Stimulated activated CD8-positive, alpha-beta memory T cell treated with anti-CD3 and anti-CD28 coated beads, Interleukin-4, amount 100 ng/mL, for 24 hours (primary cell): ENCODE measurements at places on chromosomes 12 and 14.

- peak; percentile 11 for DNase-seq
These were observed 338.3 kb downstream of the EMP1 start for GRCh38 chr12:13534645-13535398.

- DNase-seq = no peak
These were observed 24.4 kb downstream of the MSRB3 start for GRCh38 chr12:65302891-65303290.

DNA sequence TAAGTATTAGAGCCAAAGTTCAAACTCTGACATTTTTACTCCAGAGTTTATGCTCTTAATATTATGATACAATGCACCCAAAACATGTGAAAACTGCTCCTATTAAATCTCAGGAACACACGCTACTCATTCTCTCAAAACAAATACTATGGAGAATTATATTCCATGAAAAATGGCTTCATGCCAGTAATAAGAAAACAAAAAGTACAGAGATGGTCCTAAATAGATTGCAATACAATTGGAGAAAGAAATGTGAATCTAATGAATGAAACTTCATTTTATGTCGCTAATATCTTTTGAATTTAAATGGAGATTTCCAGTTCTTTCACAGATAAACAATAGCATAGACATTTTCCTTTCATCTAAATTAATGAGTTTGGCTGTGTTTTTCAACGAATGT, 384.3 kb downstream of the ADAMTS20 start:
- DNase-seq = no peak

GRCh38 chr14:99790201-99790977, 2.8 kb upstream of the EML1 start:
- DNase-seq = no peak

GRCh38 chr12:132550014-132550802, 60.2 kb downstream of the LRCOL1 start:
- no peak for DNase-seq

DNA sequence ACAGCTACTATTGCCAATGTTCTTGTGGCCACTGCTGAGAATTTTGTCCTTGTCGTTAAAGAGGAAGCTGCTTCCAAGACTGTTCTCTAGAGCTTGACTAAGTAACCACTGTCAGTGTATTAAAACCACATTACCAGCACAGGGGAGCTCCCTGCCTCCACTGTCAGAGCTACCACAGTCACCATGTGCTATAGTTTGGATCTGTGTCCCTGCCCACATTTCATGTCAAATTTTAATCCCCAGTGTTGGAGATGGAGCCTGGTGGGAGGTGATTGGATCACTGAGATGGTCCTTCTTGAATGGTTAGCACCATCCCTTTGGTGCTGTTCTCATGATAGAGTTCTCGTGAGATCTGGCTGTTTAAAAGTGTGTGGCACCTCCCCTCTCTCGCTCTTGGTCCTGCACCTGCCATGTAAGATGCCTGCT, 23.2 kb upstream of the RAP1B start:
- peak; percentile 11 for DNase-seq
